ENCODE measurements at places on chromosomes 5 and 9. TPM values are rescaled to one million over a fixed set of nuclear protein-coding genes. Genes with fewer than 3 reads are reported as not detected.

Gene KCNV2
- total RNA-seq = not detected

Gene DPYSL3
- 24.8 TPM for total RNA-seq

Gene BAAT
- 0.17 TPM for total RNA-seq

Gene SVEP1
- 0.45 TPM for total RNA-seq

Data from A673 (cell line).